Stimulated activated CD4-positive, alpha-beta T cell treated with anti-CD3 and anti-CD28 coated beads, Interleukin-4, amount 100 ng/mL, for 4 hours (primary cell): ENCODE measurements at places on chromosomes 6 and 20.
A peak's percentile ranks its signal among the peaks of the same experiment; 100 is the strongest.

DNA sequence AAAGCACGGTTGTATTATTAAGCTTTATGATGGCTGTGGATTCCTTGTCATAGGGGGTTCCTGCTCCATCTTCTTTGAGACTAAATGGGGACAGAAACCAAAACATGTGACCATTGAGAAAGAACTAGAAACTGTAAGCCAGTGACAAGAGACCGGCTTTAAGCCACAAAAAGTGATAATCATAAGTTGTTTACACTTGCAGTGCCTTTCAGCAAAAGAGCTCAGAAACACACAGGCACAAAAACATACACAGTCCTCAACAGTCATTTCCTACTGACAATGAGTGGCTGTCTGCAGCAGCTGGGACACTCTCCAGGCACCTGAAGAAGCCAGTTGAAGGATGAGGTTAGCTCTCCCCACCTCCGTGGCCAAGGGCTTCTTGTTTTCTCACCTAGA lies 20.0 kb upstream of the UBE2J1 start:
- no peak for DNase-seq

GRCh38 chr6:57254055-57254717 lies 32.1 kb upstream of the RAB23 start:
- no peak for DNase-seq

GRCh38 chr20:44412402-44413144 lies 57.1 kb downstream of the HNF4A start:
- no peak for DNase-seq

GRCh38 chr20:49843139-49843538 lies 30.5 kb downstream of the SLC9A8 start:
- no peak for DNase-seq

DNA sequence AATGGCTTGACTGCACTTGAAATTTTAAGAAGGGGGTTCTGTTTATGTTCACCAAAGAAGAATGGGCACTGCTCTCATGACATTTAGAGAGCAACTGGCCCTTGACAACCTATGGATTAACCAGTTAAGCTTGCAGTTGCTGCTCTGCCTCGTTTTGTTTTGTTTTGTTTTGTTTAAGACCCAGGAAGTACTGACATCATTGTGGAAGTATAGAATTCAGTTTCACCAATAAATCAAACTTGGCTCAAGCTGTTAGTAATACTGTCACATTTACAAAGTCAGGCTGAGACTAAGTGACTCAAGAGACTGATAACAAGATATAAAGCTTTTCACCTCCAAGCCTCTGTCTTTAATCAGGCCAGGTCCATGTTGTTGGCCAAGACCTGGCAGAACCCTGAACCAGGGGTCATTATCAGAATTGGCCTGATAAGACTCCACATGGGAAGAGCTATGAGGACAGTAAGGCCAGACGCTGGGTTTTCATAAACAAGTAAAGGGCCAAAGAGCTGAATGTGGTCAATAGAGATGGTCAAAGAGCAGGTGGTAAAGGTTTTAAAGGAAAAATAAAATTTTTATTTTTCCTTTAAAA lies 99.4 kb upstream of the VGLL2 start:
- DNase-seq: no peak

GRCh38 chr6:11491596-11492463 lies 45.7 kb upstream of the TMEM170B start:
- DNase-seq: no peak

DNA sequence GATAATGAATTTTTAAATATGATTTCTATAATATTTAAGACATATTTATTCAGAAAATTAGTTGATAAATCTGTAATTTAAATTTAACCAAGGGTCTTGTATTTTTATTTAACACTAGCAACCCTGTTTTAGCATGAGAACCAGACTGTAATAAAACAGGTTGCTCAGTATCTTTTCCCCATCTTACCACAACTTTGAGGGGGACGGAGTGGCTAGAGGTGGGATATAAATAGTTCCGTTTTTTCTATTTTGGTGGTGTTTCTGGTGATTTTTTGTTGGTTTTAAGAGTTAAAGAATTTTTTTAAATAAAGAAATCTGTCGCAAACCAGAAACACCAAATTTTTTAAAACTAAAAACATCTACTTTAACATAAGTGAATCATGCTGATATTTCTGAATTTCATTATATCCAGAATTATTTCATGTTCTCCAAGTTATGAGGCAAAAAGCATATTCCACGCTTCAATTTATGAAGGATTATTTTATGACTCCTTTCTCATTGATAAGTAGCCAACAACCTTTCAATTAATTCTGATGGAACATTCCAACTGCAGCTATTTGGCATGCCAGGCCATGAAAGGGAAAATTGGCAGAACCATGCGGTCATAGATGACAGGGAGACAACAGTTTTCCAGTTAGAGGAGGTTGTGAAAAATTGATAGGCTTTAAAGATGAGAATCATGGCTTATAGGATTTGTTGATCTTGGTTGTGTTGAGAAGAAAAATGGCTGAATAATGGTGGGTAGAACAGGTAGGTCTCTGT lies 151.9 kb upstream of the CARMIL1 start:
- no peak for DNase-seq

- DNase-seq: no peak
Observed at GRCh38 chr6:46219661-46220060, 48.9 kb upstream of the ENPP5 start.

GRCh38 chr6:121816361-121816760 lies 380.9 kb downstream of the GJA1 start:
- no peak for DNase-seq

GRCh38 chr6:121430514-121431460 lies 4.7 kb upstream of the GJA1 start:
- no peak for DNase-seq

GRCh38 chr20:36305602-36306551 lies at the start of gene DLGAP4:
TSS of gene DLGAP4 (plus strand) at chr20:36306339. CDS start at chr20:36431718, 125,379 bp downstream.
- DNase-seq: peak; percentile 5
